ENCODE measurements at places on chromosomes 6 and 20.

GRCh38 chr20:15716256-15716655 lies 857.0 kb downstream of the KIF16B start:
- DNase-seq = no peak

DNA sequence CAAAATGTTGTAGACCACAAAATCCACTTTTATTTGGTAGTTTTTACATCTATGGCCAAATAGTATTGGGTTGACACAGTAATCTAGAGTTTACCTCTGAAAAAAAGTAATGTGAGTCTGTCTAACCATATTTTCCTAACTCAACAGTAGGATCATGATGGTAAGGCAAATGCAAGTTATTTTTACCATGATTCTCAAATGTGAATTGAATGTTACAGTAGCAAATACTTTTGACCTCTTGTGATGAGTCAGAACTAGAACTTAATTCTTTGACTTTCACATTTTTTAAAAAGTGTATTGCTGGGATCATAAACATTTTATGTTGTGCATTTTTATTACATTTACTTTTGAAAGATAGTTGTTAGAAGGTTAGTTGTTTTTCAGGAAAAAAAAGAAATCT lies 22.0 kb downstream of the RNF146 start:
- DNase-seq = no peak

- DNase-seq = no peak
Measured at GRCh38 chr6:32223258-32224235, at the start of gene NOTCH4. TSS of gene NOTCH4 (minus strand) at chr6:32224067. CDS start at chr6:32223928, 139 bp downstream.

DNA sequence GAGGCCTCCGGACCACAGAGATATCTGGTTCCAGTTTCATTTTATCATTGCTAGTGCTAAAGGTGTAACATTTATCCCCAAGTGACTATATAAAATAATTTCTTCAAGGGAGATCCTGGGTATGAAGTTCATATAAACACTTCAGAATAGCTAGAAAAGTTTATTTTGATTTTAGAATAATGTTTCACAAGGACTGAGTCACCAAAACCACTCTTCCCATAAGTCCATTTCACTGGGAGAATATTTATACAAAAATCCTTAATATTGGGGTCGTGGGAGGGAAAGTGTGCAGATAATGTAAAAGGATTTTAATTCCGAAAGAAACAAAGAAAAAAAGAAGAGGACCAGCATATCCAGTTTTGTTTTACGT lies 128.1 kb downstream of the ISM1 start:
- DNase-seq = no peak

- DNase-seq = peak; percentile 44
Measured at GRCh38 chr20:63276956-63277355, 4.3 kb downstream of the ARFGAP1 start.

GRCh38 chr6:55963301-55963700 lies 87.9 kb upstream of the BMP5 start:
- no peak for DNase-seq

Data from right cardiac atrium (tissue), 5 donors.